Calu3 (cell line): ENCODE measurements at places on chromosomes 4 and X. TPM values are rescaled to one million over a fixed set of nuclear protein-coding genes. Genes with fewer than 3 reads are reported as not detected.

ADGRA3 gene
- 48.4 and 63.2 TPM in 2 replicates for total RNA-seq

AFF2 gene
- 0.17 and 0.27 TPM in 2 replicates for total RNA-seq

SYP gene
- total RNA-seq = 1.9 and 2.7 TPM in 2 replicates

STPG2 gene
- not detected in 2 replicates for total RNA-seq

SPANXC gene
- total RNA-seq = not detected in 2 replicates

CXCL3 gene
- 80.8 and 153 TPM in 2 replicates for total RNA-seq

CENPE gene
- total RNA-seq = 17.9 and 23.5 TPM in 2 replicates

NELFA gene
- 29.9 and 30.4 TPM in 2 replicates for total RNA-seq

ADGRG4 gene
- not detected in 2 replicates for total RNA-seq

DNA sequence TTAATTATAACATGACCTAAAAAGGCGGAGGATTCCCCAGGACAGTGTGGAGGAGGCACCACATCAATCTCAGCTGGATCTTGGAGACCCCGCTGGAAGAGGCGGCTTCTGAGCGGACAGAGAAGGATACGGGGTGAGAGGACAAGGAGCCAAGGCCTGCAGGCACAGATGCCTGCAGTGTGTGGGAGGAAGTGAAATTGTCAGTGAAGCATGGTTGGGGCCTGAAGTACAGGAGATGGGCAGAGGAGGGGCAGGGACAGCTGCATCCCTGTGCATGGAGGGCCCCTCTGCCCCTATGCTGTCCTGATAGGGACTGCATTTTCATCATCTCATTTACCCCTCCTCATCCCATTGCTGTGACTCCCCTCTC lies 1.7 kb upstream of the SLC2A9 start:
- DNase-seq = no peak

DNA sequence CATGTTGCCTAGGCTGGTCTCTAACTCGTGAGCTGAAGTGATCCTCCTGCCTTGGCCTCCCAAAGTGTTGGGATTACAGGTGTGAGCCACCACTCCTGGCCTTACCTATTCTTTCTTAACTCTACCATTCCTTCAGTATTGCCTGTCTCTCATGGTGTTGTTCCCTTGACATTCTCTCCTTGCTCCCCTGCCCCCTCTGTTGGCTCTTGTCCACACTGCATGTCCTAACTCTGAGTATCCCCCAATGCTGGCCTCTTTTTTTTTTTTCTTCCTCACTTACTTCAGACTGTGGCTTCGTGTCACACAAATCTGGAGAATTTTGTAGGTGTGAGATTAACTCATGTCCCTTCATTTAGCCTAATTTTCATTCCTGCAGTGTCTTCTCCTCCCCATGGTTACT lies 22.9 kb upstream of the FRMPD4 start:
- DNase-seq = peak; percentile 54

GRCh38 chr4:27928761-27929540 lies 1068.3 kb downstream of the STIM2 start:
- DNase-seq = no peak

DNA sequence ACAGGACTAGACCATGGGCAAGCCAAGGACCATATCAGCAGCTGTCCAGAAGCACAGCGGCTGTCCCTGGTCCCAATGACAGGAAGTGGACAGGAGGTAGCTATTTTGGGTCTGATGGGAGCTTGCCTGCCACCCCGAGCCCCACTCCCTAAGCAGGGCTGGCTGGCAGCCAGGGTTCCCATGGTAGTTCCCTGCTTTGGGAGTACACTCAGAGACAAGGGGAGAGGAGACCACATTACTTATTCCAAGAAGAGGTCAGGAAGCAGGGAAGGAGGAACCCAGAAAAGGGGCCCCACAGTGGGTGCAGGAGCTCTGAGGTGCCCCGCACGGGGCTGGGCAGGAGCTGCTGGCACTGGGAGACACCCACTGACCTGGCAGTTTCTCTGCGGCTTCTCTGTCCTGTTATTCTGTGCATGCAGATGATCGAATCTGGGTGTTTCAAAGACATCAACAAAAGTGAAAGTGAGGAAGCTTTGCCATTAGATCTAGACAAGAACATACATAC lies 36.3 kb downstream of the HTT-AS start:
- DNase-seq = no peak

DNA sequence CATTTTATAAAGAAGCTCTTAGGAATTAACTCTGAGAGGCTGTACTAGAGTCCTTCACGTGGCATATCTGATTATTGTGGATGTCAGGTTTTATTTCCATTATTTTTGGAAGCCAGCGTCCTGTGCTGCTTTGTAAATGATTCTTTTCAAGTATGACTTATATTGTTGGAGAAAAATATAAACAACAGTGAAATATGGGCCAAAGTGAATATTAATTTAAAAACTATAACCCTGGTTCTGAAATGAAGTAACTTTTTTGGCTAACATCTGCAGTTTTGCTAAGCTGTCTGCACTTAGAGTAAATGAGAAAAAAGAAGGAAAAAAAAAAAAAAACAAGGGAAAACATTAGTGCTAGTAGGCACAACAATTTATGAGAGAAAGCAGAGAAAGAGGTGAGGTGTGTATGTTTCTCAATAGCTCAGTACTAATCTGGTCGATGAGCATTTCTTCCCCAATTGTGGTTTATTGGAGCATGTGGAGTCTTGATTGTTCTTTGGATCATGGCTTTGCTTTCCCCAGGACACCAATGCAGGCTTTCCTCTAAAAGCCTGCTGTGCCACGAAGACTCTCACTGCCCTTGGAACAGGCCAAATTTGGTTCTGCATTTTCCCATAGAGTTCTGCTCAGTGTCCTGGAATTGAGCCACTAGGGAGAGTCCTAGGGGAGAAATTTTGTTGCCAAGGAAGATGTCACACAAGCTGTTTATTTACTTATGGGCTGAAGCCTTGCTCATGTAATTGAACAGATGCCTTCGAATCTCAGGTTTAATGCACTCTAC lies 273.3 kb downstream of the DKK2 start:
- no peak for DNase-seq

- DNase-seq = peak; percentile 12
Measured at GRCh38 chr4:151540728-151541388, 131.9 kb downstream of the FHIP1A start.

DNA sequence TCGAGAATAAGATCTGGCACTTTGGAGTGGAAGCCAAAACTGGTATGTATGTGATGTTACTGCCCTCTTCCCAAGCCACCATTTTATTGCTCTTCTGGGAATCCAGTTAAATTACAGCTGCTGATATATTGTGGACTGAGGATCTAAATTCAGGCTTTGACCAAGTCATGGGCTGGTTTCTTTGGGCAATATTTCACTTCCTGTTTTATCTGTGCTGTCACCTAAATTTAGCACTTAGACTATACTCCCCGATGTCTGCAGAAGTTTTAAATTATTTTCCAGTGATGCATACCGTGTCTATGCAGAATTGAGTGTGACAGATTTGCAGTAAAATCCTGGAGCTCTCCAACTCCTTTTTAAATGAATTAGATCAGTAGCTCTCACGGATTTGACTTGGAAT lies 100.0 kb downstream of the TEX13A start:
- no peak for DNase-seq

DNA sequence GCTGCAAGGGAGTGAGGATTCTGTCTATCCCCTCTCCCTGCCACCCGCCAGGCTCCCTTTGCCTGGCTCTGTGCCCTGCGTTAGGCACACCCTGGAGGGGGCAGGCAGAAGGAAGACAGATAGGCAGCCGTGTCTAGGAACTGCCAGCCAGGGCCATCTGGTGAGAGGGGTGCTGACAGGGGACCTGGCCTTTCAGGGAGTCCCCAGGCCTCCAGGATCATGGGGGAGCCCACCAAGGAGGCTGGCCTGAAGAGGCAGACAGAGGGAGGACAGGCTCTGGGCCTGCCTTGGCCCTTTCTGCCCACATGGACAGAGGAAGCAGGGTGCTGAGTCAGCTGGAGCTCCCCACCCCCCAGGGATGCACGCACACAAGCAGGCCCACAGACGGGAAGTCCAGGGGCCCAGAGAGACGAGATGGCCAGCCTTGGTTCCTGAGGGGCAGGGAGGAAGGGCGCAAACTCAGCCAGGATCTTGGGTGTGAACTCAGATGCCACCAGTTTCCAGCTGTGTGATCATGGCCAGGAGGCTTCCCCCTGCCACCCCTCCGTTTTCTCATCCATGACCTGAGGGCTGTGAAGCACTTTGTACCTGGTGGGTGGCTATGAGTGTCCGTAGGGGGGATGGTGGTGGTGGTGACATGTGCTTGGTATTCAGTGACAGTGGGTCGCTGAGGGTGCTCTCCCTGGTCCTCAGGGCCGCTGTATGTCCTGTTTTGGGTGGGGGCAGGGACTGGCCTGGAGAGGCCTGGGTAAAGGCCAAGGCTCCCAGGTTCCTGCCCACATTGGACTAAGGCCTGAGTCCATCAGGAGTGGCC lies 1.8 kb downstream of the SH3BP2 start:
- DNase-seq = no peak

GRCh38 chr4:1232661-1233621 lies 16.0 kb downstream of the CTBP1 start:
- DNase-seq = no peak

DNA sequence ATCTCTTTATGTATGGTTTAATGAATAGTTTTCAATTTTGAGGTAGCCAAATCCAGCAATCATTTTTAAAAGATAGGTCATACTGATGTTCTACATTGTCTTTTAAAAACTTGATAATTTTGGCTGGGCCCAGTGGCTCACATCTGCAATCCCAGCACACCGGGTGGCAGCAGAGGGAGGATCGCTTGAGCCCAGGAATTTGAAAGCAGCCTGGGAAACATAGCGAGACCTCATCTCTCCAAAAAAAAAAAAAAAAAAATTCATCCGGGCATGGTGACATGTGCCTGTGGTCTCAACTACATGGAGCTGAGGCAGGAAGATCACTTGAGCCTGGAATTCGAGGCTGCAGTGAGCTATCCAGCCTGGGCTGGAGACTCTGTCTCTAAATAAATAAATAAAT lies 419.8 kb downstream of the GALNTL6 start:
- no peak for DNase-seq

- no peak for DNase-seq
Measured at GRCh38 chrX:10989386-10989785, 121.7 kb upstream of the HCCS start.

DNA sequence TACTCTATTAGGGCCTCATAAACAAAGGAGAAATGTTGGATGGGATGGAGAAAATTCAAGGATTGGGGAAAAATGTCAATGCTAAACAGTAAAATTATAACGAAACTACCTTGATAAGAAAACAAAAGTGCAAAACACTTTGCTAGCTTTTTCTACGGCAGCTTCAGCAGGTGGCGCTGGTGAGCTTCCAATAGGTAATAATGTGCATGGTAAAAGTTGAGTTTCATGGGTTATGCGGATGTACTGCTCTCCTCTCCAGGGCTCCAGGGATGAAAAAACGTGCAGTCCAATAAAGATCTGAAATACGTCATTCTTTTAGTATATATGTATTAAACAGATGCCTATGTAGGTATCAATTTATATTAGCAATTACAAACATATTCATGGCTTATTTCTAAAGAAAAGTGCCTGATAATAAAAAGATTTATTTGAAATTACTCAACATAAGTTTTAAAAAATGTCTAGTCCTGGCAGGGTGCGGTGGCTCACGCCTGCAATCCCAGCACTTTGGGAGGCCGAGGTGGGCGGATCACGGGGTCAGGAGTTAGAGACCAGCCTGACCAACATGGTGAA lies 239.6 kb downstream of the GRXCR1 start:
- DNase-seq = peak; percentile 54

DNA sequence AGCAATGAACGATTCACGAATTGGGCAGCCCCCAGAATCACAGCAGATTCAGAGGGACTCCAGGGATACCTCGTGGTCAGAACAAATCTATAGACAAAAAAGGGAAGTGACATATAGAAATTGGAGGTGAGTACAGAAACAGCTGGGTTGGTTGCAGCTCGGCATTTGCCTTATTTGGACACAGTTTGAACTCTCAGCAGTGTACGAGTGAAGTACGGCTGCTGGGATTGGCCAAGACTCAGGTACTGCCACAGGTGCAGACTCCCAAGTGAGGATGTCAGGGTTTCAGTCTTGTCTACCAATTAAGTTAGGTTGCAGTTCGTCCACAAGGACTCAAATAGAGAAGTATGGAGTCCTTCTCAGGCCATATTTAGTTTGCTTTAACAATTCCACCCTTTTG lies 28.2 kb downstream of the HTT-AS start:
- no peak for DNase-seq

DNA sequence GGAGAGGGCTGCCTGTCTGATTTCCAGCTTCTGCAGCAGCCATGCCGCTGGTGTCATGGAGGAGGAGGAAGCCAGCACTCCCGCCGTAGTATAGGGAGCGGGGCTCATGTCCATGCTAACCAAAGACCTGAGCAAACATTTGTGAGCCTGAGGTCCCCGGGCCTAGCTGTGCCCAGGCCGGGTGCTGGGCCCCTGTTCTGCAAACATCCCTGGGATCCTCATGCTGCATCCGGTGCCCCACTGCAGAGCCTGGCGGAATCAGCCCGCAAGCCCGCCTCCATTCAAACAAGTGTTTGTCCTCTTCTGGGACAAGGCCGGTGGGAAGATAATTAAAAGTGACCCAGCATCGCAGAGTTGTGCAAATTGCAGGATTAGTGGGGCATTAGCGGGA lies 106.3 kb downstream of the SORCS2 start:
- DNase-seq = no peak

GRCh38 chr4:113758372-113758771 lies 3.2 kb downstream of the CAMK2D start:
- no peak for DNase-seq

DNA sequence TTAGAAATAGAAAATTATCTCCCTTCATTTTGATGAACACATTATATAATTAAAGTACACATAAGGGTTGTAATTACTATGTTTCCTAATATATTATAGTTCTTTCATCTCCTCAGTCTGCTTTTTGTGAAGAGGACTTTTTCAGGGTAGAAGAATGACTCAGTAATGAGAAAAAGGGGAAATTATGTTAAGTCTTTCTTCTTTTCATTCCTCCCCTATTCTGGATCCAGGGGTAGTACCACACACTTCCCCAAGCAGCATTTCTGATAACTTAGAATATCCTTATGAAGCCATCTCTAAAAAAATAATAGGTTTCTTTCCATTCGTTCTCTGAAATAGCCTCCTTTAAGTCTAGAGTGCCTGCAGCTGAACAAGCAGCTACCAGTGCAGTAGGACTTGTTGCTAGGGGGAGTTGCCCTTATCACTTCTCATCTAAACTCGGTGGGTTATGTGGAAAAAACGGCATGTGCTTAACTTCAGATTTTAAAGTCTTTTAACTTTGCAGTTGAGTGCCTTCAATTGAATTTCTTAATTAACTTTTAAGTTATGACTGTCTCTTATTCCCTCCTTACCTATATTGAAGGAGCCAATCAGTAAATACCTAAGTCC lies 184.8 kb downstream of the ARHGAP24 start:
- DNase-seq = no peak

- DNase-seq = no peak
Measured at GRCh38 chrX:133923113-133923512, 62.3 kb downstream of the GPC3 start.
